DMS 273 treated with DMSO at 0.1 percent for 48 hours (cell line): ENCODE measurements at places on chromosomes 12 and 14.
A peak's percentile ranks its signal among the peaks of the same experiment; 100 is the strongest.

GRCh38 chr12:65946821-65947220 lies 122.5 kb downstream of the HMGA2 start:
- no peak for DNase-seq

DNA sequence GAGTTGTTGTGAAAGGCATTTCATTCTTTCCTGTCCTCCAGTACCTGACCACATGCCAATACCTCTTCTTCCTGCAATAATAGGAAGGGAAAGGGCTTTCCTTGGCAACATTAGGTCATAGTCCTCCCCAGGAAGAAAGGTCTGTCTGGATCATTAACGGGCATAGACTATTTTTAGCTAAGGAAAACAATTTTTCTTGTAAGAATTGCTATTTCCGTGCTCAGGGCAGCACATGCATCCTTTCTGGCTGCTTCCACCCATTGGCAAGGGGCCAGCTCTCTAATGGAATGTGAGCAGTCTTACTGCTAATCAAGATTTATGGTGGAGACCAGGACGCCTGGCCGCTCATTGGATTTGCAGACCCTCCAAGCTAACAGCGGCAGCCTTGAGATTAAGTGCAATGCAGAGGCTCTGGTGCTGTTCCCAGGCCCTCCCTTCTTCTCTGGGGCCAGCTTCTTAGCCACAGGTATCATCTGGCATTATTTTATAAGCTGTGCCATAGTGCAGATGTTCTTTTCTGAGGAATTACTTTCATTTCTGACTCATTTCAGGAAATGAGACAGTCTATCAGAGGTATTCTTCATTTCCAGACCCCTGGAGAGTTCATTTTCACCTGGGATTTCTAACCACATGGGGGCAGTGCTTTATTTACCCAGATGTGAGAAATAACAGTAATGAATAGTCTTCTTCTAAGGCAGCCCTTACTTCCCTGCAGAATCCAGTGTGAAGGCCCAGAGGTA lies 52.9 kb downstream of the ANO6 start:
- DNase-seq = peak; percentile 3

DNA sequence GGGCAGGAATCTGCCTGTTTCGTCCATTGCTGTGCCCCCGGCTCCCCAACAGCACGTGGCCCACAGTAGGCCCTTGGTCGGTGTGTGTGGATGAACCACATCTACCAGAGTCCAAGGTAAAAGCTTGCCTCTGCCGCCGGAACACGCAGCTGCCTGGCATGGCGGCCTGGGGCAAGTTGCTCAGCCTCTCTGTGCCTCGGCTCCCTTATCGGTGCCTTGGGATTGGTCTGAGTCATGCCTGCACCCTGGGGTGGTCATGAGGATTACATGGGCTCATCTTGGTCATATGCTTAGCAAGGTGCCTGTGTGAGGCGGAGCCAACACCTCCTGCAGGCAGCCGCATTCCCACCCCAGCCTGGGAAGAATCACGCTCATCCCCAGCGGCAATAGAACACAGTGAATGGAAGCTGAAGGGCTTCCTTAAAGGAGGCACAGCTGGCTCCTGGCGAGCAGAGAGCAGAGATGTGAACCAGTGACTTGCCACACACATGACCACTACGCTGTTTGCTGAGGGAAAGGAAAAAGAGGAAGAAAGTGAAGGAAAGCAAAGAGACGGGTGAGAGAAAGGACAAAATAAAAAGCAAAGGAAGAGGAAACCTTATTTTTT lies 5.5 kb upstream of the SCARB1 start:
- no peak for DNase-seq

DNA sequence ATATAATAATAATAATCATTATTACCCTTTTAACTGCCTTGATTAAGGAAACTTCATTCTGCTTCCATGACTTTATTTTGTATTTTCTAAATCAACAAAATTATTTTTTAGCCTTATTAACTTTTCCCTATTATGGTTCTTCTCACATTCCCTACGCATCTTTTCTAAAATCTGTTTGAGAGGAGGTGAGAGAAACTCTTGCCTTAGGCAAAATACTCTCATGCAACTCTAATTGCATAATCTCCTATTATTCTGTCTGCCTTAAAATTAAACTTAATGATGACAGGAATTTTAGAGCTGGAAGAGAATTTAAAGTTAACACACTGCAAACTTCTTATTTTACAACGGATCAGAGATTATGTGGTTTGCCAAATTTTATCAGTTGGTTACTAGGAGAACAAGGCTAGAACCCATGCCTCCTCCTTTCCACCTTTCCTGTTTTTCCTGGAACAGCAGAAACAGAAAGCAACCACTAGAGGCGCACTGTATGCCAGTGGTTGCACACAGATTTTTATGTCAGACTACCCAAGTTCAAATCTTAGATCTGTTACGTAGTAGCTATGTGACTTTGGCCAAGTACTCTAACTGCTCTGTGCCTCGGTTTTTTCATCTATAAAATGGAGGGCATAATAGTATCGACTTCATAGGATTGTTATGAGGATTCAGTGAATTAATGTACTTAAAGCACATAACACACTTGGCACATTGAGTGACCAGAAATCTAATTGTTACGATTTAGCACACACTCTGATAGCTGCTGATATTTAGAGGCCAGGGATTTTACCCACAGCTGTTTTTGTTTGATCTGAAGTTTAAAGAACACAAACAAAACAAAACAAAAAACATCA lies 4.3 kb upstream of the BRMS1L start:
- no peak for DNase-seq

- DNase-seq = no peak
Measured at GRCh38 chr12:79673354-79673753, 17.4 kb downstream of the PAWR start.

GRCh38 chr12:27015730-27016076 lies 1.5 kb upstream of the TM7SF3 start:
- no peak for DNase-seq

GRCh38 chr12:57029457-57029856 lies 13.1 kb upstream of the TAC3 start:
- peak; percentile 37 for DNase-seq

DNA sequence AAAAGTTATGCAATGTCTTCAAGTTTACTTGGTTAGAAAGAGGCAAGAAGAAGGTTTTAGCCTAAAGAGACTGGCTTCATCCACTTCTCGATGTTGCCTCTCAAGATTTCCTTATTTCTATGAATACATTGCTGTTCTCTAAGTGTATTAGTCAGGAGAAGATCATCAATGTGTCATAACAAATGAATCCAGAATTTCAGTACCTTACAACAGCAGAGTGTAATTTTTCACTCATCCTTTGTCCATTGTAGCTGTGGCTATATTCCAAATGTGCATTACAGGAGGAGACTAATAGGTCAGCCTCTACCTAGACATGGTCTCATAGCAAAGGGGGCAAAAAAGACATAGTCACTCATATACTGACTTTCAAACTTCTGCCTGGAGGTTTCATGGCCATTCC lies 579.1 kb downstream of the PRKD1 start:
- no peak for DNase-seq

DNA sequence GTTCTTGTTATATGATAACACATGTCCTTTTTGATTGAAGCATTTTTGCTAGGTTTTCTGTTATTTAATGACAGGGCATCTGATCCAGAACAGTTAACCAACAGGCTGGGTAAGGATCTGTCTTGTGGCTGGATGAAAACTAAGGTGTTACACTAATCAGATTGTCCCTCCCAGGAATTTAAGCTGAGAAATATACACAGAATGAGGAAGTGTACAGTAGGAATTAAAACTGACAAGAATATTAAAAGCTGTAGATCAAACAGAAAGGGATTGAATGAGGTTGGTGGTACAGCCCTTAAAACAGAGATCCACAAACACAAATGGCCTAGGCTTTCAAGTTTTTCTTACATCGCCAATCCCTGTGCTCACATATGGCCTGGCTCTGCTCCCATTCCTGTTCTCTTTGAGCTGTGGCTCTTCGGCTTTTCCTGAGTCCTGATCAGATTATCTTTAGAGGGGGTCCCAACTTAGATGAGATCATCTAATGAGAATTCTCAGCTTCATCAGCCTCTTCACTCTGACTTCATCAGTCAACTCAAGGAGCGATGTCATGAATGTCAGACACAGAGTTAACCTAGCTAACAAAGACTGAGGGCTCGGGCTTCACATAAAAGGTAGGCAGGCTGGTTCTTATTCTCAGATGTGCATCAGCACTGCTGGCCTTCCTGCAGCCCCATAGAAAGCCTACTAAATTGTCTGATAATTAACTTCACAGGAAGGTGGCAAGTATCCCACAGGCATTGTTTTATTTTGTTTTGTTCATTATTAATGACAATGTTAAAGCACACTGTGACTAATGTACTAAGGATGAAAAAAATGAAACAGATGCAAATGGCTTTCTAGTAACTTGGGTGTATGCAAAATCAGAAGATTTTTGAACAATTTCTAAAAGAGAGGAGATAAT lies 11.4 kb downstream of the PYGL start:
- no peak for DNase-seq

GRCh38 chr14:67060546-67060945 lies 128.7 kb upstream of the GARIN2 start:
- no peak for DNase-seq

DNA sequence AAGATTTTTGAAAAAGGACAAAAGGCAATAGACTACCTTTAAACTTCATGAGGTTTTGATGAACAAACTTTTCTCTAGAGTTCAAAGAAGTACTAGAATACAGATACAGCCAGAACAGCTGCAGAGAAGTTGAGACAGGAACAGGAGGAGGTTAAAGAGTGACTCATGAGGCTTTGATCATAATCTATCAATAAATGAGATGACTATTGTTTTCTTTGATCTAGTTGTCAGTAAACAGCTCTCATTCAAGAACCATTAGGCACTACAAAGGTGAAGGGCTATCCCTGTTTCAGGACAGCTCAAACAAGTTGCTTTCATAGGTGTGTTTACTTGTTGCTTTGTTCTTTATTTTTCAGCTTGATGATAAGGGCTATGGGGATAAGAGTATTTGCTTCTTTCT lies 2.4 kb downstream of the WASHC3 start:
- DNase-seq = no peak

DNA sequence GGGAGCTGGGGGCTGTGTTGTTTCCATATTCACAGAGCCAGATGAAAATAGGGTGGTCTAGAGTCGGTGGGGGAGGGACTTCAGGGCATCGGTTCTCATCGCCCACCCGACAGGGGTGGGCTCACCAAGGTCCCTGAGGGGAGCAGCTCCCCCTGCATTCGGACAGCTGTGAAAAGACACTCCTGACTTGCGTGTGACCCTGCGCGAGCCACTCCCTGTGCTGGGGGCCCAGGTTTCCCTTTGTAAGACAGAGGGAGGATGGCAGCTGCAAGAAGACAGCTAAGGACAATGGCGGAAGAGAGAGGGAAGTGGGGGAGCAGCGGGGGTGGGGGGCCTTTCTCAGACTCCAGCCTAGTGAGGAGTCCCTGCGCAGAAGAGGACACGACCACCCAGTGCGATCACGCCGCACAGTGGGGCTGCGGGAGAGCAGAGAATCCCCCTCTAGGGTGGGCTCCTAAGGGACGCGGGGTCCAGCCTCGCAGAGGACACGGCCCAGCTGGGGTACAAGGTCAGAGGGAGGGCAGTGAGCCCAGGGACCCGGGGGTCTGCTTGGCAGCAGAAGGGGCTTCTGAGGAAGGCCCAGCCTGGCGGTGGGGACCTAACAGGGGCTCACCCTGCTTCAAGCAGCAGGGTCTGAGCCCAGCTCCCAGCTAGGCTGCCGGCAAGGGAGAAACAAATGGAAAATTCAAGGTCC lies 326.9 kb upstream of the DIO3 start:
- no peak for DNase-seq

- no peak for DNase-seq
Measured at GRCh38 chr14:41362139-41362538, 244.5 kb upstream of the LRFN5 start.

GRCh38 chr14:32012062-32012461 lies 65.0 kb upstream of the ARHGAP5 start:
- DNase-seq = no peak

DNA sequence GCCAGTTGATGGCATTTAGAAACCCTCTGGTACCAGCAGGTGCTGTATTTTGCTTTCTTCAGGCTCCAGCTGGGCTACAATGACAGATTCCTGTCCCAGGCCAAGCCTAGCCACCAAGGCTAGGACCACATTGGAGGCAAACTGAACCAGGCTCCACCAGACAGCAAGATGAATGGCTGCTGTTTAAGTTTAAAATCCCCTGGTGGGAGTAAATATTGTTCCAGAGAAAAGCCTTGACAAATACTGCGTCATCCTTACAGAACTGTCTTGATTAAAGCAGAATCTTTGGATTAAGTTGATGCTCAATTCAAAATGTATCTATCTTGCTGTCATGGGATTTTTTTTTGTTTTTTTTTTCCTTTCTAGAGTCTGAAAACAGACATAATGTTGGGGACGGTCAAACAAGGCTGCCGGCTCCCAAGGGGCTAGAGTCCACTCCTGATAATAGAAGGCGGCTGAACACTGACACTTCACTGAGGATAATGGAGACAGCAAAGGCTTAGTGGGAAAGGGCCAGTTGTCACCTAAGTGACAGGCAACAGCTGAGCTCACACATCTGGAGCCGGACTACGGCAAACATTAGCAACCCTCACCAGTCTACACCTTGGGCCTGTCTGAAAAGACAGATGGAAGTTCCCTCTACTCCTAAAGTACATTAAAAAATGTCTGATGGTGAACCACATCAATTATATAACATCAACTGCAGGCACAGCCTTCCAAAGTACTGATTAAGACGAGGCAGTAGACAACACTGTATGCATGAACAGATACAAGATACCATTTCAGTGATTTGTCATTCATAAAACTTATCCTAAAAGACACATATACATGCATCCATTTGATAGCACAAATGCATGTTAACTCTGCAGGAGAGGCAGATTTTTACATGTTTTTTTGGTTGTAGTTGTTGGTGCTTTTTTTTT lies 1.7 kb downstream of the PRICKLE1 start:
- no peak for DNase-seq

DNA sequence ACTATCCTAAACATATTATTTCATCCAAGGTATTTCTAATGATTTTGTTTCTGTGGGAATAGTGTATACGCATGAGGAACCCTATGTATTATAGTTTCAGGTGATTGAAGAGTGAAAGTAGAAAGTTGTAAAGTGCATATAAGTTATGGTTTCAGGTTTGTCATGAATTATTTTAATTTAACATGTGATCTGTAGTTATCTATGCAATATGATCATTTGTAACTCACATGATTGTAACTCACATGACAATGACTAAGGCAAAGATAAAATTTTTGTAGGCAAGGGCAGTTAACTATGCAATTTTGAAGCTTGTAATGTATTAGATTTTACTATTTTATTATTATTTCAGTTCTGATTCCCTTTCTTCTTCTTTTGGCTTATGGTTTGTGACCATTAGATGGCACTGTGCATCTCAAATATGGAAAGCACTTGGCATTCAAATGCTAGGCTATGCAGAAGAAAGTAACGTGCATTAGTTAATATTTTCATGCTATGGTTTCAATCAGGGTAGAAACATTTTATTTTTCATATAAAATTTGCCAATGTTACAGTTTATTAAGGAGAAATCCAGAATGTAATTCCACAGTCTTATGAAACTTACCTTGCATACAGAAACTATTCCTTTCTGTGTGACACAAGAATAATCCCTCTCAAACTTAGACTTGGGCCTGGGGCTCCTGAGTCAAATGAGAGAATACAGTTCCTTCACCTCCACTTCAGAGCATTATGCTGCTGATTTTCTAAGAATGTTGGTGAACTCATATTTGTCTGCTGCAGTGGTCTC lies 15.8 kb upstream of the TMEM30B start:
- DNase-seq = peak; percentile 15

GRCh38 chr12:104057771-104058197 lies 6.5 kb upstream of the HCFC2 start:
- peak; percentile 54 for DNase-seq

GRCh38 chr12:102407776-102408486 lies 72.4 kb downstream of the IGF1 start:
- no peak for DNase-seq

- no peak for DNase-seq
Measured at GRCh38 chr14:93025055-93025454, 90.7 kb downstream of the ITPK1 start.
